ENCODE measurements at places on chromosomes 3 and 15.

DNA sequence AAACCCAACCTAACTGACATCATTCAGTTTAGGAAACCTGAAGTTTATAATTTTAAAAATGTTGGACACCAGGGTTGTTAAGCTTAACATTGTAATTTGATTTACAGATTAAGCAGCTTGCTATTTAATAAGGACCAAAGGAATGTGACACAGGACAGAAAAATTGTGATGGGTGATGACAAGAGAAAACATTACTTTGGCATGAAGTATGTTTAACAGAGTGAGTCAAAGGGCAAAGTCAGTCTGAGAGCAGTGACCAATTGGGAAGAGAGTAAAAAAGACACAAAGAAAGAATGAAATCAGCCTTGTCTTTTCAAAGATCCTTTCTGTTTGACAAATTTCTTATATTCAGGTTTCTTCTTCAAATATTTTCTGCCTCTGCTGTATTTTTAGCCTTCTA lies 1301.6 kb downstream of the SI start:
- DNase-seq = no peak

GRCh38 chr3:190142041-190142440 lies 21.3 kb upstream of the P3H2 start:
- DNase-seq = no peak

DNA sequence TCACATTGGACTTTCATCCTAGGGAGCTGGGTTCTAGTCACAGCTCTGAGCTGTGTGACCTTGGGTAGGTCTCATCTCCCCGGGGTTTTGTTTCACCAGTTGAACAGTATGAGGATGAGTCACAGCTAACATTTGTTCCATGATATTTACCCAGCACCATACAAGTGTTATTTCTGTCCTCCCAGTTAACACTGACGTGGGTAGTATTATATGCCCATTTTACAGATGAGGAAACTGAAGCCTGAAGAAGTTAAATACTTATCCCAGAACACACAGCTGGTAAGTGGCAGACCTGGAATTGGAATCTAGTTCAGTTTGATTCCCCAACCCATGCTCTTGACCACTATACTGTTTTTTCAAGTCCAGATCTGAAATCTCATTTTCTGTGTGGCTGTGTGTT lies 908 bp upstream of the RARB start:
- DNase-seq = no peak

GRCh38 chr3:192869131-192870031 lies 48.3 kb downstream of the MB21D2 start:
- no peak for DNase-seq

GRCh38 chr3:174613173-174613572 lies 246.0 kb upstream of the NAALADL2 start:
- no peak for DNase-seq

DNA sequence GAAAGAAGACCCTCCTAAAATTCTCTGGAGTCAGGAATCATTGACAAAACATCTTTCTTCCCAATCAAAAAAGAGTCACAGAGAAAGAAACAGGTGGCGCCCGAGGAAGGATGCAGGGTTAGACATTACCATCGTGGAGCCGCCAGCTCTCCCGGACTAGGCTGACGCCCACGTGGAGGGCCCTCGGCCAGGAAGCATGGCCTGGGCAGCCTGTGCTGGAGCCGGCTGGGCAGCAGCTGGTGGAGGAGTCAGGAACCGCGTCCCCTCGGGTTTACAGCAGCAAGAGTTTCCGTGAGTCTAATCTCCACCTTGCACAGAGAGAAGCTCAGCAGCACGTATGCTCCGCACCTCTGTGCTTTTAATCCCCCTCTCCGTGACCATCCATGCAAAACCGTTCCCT lies 533.7 kb upstream of the ATP11B start:
- DNase-seq = no peak

DNA sequence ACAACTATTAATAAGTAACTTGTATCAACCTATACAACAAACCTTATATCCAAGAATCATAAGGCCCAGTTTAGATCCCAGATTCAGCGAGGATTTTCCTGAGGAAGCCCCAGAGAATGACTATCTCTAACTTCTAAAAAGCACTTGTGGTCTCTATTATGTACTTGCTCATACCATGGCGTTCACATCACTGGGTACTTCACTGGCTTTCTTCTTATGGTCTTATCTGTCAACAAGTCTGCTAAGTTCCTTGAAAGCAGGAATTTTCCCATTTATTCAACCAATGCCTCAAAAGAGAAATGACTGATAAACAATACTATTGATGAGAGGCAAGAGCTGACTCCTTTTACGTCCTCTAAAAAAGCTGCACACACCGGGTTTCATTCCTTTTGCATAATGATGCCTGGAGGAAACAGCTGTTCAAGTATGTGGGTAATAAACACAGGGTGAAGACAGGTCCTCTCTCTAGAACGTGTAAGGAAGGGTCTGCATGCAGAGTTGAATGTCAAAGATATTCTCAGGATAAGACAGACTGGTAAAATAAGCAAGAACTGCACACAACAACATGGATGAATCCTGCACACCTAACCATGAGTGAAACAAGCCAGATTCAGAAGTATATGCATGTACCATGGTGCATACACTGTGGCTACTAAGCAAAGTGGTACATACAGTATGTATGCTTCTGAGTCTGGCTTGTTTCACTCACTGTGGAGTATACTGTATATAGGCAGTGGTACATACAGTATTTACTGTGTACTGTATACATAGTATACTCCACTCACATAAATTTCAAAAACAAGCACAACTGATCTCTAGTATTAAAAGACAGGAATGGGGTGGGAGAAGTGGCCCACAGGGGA lies 408.7 kb downstream of the SHQ1 start:
- no peak for DNase-seq

DNA sequence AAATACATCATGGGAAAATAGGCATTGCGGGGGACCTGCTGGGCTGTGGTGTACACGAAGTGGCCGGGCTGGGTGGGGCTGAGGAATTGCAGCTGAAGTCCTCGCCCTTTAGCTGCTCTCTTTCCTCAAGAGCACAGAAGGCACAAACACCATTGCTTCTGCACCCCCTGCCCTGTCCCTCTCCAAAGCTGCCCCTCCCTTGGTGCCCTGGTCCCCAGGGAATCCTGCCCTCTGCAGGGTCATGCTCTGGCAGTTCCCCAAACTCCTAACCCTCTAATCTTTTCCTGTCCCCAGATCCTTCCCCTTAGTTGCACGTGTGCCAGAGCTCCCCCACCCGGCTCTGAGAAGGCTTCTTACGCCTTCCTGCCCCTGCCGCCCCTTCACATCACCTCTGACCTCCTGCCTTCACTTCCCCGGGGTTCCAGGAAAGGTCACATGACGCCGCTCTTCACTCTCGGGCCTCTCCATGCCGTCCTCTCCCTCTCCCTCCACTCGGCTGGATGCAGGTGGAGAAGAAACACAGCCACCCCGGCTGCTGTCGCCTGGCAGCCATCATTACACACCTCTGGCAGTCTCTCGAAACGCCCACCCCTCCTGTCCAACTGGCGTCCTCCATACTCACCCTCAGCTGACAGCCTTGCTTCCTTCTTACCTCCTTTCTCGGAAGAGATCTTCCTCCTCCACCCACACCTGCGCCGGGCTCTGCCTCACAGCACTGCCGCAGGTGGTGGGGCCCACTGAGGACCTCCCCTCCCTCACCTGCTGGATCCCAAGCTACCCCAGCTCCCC lies 6.9 kb upstream of the PCSK6 start:
- no peak for DNase-seq
